ENCODE measurements at places on chromosomes 5 and 9.

DNA sequence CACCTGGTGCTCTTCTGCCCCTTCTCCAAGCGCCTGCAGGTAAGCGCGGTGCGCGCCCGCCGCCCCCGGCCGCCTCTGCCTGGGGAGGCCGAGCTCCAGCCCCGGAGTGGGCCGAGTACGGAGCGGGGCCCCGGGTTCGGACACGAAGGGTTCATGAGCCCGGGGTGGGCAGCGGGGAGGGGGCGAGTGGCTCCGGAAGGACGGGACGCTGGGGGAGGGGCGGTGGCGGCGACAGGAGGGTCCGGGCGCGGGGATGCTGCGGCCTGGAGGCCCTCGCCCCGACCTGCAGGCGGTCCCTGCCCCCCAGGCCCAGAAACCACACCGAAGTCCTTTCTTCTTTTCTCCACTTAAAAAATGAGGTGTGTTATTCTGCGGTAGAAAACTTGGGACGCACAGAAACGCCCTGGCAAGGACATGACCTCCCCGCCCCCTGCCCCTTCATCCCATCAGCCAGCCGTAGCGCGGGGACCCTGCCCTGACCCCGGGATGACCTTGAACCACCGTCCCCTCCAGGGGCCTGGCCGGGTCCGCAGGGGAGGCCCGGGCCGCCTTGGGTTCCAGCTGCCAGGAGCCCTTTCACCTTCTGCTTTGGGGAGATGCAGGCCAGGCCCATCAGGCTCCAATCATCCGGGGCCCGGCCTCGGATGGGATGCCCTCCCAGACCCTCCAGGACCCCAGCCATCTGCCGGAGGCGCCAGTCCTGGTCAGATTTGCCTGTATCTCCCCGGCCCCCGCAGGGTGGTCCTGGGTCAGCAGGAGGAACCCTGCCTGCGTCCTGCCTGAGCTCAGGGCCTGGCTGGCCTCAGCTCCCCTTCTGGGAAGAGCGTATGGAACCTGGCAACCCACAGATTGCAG is 545 bp downstream of the DIPK1B start:
- DNase-seq, result no peak

DNA sequence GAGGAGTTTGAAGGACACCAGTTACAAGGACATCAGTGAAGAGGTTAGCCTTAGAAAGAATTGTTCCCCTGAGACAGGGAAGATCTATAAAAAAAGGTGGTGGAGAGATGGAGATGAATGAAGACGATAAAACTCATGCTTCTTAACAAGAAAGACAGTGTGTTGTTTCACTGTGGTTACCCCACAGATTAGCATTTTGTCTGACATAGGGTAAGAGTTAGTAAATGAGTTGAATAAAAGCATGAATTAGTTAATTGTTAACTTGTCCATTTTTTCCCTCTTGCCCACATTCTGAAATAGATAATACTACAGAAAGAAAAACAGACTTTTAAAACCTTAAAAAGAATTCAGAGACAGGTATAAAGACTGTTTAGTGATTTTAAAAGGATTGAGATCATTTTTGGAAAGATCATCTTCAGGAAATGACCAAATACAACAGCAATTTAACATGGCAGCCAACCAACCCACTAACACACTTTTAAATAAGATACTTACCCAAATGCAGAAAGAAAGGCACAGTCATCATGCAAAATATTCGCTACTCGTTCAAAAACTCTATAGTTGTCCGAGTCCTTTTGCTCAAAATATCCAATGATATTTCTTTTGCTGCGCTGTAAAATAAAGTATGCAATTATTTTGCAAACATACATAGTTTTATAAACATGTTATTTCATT is 78.5 kb downstream of the ERP44 start:
- no peak for DNase-seq

- no peak for DNase-seq
Observed at GRCh38 chr5:62132276-62132675, 173.7 kb upstream of the KIF2A start.

GRCh38 chr5:5886812-5887486 is 464.5 kb downstream of the ICE1 start:
- peak; percentile 11 for DNase-seq

GRCh38 chr9:100587375-100587774 is 9.5 kb downstream of the CAVIN4 start:
- no peak for DNase-seq

GRCh38 chr9:87685871-87686519 is 39.9 kb upstream of the CTSL start:
- DNase-seq, result peak; percentile 24

GRCh38 chr5:54946306-54946819 is 39.0 kb downstream of the ESM1 start:
- DNase-seq, result no peak

DNA sequence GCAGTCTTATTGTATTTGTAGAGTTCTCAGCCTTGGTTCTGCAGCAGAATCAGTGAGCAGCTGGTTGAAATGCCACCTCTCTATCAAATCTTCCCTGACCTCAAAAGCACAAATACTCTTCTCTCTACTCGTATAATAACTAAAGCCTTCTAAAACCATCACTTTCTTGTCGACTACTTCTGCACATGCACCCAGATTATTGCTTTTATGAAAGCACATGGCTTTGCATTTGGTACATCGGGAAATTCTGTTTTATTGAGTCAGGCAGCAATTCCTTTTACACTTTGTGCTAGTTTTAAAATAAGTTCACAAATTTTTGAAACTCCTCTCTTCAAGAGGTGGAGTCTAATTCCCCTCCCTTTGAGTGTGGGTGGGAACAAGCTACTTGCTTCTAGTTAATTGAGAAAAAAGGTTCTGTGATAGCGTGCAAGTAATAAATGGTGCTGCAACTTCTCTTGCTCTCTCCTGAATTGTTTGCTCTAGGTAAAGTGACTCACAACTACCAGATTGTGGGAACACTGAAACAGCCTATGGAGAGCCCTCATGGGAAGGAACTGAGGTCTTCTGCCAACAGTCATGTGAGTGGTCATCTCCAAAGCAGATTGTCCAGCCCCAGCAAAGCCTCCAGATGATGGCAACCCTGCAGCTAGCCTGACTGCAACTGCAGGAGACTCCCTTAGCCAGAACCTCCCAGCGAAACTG is 66.0 kb upstream of the TAF1L start:
- DNase-seq, result peak; percentile 43

DNA sequence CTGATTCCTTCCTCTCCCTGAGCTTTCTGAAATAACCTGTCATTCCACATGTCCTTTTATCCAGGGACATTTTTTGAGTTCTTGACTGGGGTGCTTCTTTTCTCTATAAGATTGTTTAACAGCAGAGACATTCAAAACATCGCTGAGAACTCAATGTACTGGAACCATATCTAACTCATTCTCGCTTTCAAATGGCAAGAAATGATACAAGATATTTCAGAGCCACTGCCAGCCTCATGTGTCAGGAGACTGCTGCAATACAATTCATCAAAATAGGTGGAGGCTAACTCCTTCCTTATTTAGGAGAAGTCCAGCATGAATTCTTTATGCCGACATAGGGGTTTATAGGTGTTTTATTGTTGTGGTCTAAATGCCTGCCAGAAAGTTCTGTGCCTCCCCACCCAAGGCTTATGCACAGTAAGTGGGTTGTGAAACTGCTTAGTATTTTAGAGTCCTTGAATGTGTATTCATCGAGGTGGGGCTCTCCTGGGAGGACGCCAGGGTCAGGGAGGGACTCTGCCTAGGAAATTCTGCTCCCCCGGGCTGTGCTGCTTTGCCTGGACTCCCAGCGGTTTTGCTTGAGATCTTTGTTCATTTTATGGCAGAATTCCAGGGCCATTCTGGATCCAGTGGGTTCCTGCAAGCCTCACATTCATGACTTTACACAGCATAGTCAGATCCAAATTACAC is 53.9 kb downstream of the ZNF474 start:
- DNase-seq, result peak; percentile 94

DNA sequence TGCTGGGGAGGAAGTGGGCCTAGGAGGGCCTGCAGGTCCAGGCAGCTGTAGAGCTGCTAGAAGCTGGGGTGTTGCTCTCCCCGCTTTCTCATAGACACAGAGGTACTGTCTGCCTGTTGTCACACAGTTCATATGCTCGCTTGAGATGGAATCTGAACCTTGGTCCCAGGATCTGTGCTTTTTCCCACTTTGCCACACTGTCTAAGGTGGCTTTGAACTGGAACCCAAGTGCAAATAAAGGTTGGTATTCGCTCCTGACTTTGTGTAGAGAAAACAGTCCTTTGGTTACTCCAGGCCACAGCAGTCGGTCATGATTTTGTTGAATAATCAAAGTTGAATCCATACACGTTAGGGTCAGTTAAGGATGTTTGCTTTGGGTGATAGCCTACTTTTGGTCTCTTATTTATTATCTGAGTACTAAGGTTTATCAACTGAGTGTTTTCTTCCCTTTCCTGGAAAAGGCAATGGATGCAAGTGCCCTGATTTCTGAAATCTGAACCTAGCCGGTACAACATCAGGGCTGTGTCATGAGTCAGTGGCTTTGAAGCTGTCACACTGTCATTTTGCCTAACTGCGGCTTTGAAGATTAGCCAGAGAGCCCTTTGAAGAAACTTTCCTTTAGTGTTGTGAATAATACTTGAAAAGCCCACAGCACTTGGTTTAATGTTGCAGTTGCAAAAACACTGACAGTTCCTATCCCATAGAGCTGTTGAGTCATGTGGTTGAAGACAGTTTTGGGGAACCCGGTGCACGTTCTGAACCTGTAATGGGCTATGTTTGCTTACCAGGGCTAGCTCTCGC is 41.3 kb downstream of the HABP4 start:
- DNase-seq, result no peak

GRCh38 chr5:170087168-170087817 is 18.4 kb upstream of the FOXI1 start:
- no peak for DNase-seq

GRCh38 chr5:35240892-35241291 is 10.6 kb upstream of the PRLR start:
- no peak for DNase-seq

DNA sequence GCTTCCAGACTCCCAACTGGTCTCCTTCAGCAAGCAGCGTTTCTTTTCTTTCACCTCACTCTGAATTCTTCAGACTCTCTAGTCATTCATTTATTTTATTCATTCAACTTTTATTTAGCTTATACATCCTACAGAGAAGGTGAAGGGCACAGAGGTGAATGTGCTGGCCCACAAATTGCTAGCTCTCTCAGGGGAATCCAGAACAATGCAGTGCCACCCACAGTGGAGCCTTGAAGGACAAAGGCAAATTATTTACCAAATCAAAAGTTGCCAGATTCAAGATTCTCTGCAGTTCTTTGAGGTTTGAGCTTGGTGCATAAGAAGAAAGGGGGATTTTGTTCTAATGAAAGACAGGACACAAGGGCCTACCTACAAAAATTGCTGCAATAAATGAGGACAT is 29.7 kb downstream of the GRIA1 start:
- no peak for DNase-seq

DNA sequence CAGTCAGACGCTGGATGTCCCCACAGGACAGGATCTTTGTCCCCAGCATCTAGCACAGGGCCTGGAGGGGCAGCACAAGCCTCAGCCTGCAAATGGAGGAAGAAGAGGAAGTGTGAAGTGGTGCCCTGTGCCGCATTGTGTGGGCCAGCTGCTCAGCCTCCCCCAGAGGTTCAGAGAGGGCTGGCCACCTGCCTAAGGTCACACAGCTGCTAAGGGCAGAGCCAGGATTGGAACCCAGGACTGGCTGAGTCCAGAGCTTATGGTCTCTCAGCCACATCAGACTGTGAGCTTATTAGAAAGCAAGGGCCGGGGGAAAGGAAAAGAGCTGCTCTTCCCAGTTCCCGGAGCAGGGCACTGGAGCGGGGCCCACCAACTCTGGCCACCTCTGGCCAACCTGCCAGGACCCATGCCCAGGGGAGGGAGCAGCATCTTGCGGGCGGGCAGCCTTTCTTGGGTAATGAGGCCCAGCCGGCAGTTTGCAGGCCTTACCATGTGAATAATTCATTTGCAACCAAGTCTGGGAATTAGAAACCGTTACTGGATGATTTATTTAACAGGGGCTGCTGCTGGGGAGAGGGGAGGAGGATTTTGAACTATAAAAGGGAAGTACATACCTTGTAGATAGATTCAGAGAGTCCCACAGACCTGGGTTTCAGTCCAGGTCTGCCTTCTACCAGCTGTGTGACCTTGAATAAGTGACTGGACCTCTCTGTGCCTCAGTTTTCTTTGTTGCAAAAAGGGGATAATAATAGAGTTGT is 11.6 kb upstream of the CRB2 start:
- no peak for DNase-seq

DNA sequence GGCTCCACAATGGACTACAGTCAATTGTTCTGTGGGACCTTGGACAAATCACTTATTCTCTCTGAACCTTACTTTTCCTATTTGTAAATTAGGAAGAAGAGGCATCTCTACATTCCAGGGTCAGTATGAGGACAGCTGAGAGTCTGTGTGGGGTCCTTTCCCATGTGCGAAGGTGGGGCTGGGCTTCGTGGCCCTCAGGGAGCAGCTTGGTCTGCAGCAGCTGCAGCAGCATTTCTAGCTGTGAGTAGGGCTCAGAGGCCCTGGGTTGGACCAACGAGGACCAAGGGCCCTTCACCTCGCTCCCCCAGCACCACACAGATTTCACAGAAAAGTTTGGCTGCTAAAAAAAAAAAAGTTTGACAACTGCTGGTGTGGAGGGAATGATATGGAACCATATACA is 9.4 kb upstream of the DDX41 start:
- DNase-seq, result no peak

Measured in epithelial cell of esophagus (primary cell).